ENCODE measurements at places on chromosomes 12 and 14.

GRCh38 chr14:48598458-48598857 lies 923.1 kb upstream of the MDGA2 start:
- no peak for DNase-seq

DNA sequence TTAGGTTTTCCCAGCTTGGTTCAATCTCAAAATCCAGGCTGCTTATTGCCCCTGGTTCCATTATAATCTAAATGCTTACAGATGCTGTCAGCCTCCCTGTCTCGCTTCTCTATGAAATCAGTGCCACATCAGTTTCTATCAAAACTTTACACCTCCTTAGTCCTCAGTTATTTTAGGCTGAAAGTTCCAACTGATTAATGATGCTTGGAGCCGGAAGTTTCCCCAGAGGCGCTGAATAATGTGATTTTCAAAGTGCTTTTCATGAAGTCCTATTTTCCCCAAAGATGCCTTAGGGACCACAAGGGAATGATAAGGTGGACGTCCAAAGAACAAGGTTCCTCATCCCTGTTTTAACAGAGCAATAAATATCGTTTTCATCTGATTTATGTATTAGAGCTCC lies 262.4 kb upstream of the RMST start:
- DNase-seq: no peak

GRCh38 chr14:51707327-51707726 lies 55.6 kb downstream of the FRMD6 start:
- DNase-seq: no peak

DNA sequence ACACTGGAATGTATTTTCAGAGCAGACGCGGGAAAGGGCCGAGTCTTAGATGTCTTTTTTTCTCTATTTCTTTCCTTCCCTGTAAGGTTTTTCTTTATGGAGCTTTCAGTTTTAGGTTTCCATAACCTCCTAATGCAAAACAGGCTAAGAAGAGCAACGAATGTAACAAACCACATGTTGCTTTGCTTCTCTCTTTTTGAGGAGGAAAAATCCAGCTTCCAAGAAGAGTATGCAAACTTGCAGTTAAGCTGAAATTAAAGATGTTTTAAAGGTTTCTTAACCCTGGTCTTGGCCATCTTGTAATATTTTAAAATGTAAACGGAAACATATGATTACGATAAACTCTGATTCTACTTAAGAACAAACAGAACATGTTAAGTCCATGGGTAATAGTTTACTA lies 86.9 kb downstream of the PRICKLE1 start:
- no peak for DNase-seq

DNA sequence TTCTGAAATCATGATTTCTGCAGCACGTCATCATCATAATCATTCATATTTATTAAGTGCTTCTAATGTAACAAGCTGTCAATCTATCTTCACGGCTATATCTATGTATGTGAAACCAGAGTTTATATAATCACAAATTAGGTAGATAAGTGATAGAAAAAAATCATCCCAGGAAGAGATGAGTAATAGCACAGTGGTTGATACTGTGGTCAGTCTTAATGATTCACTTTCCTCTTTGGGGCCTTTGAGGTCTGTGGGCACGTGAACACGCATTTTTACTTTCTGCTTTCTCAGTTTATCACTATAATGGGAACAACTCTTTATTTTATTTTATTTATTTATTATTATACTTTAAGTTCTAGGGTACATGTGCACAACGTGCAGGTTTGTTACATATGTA lies 265.9 kb upstream of the NOVA1 start:
- DNase-seq: no peak

GRCh38 chr12:74415633-74416032 lies 122.0 kb upstream of the ATXN7L3B start:
- peak; percentile 3 for DNase-seq

- DNase-seq: no peak
Measured at GRCh38 chr14:93072659-93073357, 42.9 kb downstream of the ITPK1 start.

GRCh38 chr12:47885012-47885501 lies 19.7 kb downstream of the VDR start:
- no peak for DNase-seq
